ENCODE measurements at places on chromosomes 1 and 21.

GRCh38 chr1:81183051-81183450 lies 617.7 kb upstream of the ADGRL2 start:
- no peak for DNase-seq

DNA sequence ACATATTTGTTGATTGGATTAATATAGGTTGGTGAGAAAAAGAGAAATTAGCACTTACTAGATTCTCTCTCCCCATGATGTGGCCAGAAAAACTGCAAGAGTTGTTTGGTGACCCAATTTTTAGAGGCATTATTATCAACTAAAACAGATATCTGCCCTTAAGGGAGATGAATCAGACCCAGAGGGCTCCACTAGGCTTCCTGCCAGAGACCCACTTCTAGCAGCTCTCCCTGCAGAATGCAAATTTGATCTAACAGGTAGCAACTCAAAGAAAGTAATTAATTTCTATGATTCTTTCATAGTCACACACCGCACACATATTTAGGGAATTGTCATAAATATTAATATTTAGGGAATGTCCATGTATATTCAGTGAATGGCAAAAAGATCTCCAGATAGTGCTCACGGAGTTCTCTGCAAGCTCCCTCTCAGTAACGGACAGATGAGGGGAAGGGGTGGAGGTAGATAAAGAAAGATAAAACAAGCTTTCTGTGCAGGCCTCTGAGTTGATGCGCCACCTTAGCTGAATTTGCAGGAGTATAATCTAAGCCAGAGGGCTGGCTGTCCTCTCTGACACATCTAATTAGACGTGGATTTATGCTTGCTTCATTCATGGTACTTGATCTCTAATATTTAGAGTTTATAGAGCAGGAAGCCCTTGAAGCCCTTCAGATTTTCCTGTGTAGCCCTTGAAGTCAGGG lies 84.1 kb upstream of the CCDC190 start:
- DNase-seq: no peak

DNA sequence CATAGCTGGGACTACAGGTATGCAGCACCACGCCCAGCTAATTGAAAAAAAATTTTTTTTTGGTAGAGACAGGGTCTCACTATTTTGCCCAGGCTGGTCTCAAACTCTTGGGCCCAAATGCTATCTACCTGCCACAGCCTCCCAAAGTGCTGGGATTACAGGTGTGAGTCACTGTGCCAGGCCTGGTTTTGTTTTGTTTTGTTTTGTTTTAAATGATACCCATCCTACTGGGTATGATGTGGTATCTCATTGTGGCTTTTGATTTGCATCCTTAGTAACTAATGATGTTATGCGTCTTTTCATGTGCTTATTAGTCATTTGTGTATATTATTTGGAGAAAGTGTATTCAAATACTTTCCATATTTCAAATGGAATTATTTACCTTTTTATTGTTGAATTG lies 142.3 kb downstream of the VPS13D start:
- no peak for DNase-seq

DNA sequence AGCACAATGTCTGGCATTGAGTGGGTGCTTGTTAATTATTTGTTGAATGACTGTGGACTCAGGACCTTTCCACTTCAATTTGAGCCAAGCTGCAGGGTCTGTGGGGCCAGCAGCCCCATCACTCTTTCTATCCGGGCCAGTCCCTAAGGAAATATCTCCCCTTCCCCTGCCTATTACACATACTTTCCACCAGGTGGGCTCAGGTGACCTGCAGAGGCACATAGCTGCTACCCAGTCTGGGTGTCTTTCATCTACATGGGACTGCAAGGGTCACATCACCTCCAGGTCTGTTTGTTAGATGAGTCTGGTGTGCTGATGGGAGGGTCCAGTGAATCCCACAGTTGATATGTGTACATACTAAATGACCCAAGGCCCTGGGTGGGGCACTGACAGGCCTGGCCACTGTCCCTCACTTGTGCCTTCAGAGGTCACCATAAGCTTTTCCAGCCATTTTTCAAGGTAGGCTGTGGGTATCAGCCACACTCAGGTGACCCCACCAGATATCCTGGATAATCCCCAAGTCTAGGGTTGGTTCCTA lies 59.5 kb upstream of the KDM4A start:
- no peak for DNase-seq

DNA sequence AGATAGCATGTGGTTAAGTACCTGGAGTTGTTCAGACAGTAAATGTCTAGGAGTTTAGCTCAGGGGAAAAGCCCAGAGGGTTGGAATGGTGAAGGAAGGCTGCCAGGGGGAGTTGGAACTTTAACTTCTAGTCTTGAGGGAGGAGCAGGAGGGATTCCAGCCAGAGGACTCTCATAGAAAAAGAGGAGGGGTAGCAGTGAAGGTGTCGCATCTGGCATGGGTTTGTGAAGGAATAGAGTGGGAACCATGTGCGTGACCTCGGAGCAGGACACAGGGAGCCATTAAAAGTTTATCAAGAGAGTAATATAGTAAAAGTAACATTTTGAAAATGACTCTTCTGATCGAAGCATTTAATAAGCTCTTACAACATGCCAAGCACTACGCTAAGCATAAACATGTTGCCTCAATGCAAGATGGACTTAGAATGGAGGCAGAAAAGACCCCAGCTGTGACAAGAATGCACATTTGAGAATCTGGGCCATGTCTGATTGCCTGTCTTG lies 632.4 kb upstream of the CAMK1G start:
- DNase-seq: no peak

DNA sequence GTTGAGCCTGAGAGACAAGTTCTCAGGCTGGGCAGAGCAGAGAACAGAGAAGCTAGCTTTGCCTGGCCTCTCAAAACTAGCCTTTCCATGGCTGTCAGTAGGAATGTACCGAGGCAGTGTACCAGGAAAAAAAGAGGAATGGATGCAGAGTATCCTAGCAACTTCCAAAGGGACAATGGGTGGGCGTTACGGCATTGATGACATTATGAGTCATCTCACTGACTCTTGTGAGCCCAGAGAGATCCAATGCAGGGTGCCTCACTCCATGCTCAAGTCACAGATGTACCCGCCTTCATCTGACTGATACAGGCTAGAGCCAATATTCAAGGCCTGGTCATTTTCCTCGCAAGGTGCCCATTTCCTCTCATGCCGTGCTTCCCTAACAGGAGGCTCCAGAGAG lies 51.4 kb upstream of the C8B start:
- DNase-seq: no peak

- DNase-seq: no peak
Observed at GRCh38 chr1:24222793-24223192, 35.7 kb upstream of the IFNLR1 start.

DNA sequence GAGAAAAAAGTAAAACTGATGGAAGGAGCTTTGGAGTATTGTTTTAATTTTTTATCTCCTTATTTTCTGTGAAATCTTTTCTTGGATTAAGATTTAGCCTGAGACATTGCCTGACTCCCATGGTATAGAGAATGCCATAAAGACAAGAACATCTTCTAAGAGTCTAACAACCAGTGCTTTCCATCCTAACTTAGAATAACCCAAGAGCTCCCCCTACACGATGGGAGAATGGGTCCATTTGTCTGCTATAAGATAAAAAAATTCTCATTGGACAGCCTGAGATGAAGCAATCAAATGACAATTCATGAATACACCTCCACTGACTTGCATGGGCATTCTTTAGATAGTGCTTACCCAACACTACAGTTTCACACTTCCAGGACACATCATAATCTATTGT lies 478.1 kb downstream of the TTLL7 start:
- no peak for DNase-seq

DNA sequence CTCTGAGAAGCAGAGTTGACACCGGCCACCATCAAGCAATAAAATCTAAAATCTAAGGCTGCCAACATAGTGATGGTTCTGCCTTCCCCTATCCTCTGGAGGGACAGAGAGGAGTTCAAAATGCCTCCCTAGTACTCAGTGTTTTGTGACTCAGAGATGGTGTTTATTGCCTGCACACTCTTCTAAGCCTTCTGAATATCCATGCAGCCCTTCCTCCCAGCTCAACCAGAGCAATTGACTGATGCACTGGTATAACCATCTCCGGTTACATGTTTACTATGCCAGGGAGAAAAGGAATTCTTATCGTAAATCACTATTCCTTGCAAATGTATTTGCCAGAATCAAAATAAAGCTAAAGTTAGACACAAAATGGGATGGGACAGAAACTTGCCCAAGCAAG lies 132.9 kb upstream of the RAB4A start:
- no peak for DNase-seq

DNA sequence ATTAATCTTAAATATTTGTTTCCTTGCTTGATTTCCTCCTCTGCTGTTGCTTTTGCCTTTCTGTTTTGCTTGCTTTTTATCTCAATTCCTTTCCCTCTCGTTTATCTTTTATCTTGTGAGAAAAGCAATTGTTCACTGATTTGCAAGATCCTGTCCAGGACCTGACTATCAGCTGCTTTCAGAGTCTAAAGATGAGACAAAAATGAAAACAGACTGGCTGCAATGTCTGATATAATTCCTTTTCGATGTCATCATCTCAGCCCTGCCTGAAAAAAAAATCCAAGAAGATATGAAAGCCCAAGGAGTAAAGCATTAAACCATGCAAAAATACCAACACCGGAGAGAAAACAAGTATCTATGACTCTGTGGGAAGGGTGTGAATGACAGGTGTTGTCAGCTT lies 225.5 kb downstream of the PATJ start:
- no peak for DNase-seq

DNA sequence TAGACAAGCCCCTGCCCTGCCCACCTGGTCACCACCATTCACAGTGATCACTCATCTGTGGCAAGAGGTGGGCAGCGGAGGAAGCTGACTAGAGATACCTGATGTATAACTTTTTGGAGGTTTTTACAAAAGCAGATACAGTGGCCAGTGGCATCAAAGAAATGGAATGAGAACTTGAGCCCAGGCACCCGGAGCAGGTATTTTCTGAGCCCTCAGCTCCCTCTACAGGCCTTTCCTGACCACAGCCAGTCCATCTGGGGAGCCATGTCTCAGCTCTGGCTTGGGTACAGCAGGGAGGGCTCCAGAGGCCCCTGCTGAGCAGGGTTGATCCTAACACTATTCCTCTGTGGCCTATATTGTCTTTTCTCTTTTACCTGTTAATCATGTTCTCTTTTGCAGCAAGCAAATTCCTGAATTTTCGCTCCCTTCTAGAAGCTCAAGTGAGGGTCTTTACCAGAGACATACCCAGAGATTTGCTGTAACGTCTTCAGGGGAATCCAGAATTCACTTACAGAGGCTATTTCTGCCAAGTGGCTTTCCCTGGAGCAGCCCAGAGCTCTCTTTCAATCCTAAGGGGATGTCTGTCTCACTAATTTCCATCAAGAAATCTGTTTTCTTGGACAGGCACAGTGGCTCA lies 27.3 kb downstream of the GPR157 start:
- peak; percentile 44 for DNase-seq

GRCh38 chr1:113714606-113715269 lies 44.5 kb downstream of the PHTF1 start:
- DNase-seq: no peak

DNA sequence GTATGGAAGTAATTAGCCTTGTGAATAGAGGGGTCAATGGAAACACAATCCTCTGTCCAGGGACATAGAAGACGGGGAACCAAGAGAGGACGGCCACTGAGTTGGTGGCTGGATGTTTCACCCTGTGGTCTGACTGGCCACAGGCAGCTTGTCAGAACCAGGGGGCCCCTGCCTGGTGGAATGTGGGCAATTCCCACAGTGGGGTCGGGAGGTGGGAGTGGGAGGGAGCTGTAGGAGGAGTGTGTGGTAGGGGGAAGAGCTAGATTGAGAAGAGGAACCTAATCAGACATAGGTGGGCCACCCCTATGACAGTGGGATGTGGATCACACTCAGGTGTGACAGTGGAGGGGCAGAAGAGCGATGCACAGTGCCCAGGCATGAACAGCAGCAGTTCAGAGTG lies 31.3 kb downstream of the TRIM62 start:
- DNase-seq: no peak

GRCh38 chr1:6118415-6118814 lies 61.7 kb downstream of the CHD5 start:
- DNase-seq: no peak

GRCh38 chr1:232459826-232460225 lies 170.1 kb downstream of the SIPA1L2 start:
- no peak for DNase-seq

DNA sequence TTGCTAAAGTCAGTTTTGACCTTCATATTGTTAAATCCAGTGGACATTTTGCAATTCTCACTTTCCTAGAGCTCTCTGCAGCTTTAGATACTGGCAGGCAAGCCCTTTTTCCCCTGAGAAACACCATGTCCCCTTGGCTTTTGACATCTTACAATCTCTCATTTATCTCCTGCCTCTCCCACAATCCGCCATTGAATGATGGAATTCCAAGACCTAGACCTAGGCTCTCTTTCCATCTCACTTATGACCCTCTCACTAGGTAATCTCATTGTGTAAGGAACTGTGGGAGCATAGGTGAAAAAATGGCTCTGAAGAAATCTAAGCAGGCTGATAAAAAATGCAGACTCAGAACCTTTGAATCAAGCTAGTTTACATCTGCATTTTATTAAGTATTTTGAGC lies 2.0 kb downstream of the KYAT3 start:
- no peak for DNase-seq

GRCh38 chr1:226365831-226366231 lies 42.1 kb downstream of the PARP1 start:
- peak; percentile 59 for DNase-seq

DNA sequence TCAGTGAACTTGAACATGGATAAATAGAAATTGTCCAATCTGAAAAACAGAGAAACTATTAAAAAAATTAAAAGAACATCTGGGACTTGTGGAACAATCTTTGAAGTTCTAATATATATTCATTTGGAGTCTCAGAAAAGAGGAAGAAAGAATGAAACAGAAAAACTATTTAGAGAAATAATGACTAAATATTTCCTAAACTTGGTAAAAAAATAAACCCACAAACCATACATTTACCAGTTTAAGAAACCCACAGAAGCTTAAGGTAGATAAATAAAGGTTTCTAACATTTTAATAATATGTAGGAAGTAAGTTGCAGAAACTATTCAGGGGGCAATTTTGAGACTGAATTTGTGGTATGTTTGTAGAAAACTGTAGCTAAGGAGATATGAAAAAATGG lies 437.8 kb downstream of the PTBP2 start:
- DNase-seq: no peak

GRCh38 chr1:53367503-53368313 lies 39.8 kb upstream of the LRP8 start:
- no peak for DNase-seq

DNA sequence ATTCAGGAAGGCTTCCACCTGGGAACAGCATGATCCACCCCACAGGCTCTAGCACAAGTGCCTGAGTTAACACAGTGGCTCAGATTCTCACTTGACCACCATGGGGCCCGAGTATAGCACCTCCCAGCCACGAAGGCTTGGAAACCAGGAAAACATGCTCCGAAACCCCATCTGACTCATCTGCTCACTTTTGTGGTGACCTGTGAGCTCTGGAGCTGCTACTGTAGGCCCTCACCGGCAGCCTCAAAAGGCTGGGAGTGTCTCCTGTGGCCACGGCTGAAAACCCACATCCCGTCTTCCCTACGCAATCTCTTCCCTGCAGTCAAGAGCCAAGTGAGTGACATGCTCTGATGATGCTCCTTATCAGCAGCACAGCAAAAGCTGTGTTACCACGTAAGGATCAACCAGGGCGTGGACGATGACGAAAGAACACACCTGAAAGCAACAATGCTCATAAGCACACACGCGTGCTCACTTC lies 81.4 kb downstream of the TGFBR3 start:
- peak; percentile 85 for DNase-seq

- no peak for DNase-seq
Observed at GRCh38 chr1:60600532-60600931, 481.8 kb upstream of the NFIA start.
